Stimulated activated naive CD8-positive, alpha-beta T cell treated with anti-CD3 and anti-CD28 coated beads, Interleukin-15, Interleukin-2, amounts not matched to agents 100 U/mL and 50 U/mL, for 24 hours (primary cell): ENCODE measurements at places on chromosomes 3 and 15.

GRCh38 chr15:40454904-40455391 is 14.2 kb downstream of the BAHD1 start:
- no peak for DNase-seq

GRCh38 chr3:177624528-177625495 is 427.5 kb upstream of the TBL1XR1 start:
- DNase-seq, result no peak

GRCh38 chr3:41580274-41580959 is 381.1 kb downstream of the CTNNB1 start:
- no peak for DNase-seq

DNA sequence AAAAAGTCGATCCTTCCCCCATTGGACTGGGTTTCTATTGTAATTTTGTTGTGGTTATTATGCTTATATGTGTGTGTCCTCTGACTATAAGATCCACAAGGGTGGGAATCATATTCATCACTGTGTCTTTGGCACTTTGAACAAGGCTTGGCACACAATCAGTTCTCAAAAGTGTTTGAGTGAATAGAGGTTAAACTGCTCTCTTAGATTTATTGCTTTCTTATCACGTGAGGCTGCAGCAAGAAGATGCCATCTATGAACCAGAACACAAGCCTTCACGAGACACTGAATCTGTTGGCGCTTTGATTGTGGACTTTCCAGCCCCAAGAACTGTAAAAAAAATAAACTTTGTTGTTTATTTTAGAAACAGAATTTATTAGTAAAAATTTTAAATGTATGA is 295.0 kb upstream of the MDFIC2 start:
- DNase-seq, result no peak

- no peak for DNase-seq
These were observed 286.9 kb upstream of the TBL1XR1 start for GRCh38 chr3:177484206-177484605.

DNA sequence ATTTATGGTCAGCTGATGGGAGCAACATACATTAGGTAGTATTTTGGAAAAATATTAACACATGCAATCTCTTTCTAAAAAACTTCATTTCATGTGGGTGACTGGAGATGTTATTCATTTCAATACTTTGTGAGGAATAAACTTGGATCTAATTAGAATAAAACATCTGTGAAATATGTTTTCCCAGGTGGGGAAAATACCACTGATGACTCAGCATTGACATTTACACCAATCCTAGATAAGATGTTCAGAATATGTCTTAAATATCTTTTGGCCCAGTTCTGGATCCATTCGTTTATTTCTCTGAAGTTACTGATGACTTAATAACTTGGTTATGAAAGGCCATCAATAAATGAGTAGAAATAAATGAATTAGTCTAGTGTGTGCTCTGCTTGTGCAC is 247.6 kb downstream of the CHST2 start:
- no peak for DNase-seq

DNA sequence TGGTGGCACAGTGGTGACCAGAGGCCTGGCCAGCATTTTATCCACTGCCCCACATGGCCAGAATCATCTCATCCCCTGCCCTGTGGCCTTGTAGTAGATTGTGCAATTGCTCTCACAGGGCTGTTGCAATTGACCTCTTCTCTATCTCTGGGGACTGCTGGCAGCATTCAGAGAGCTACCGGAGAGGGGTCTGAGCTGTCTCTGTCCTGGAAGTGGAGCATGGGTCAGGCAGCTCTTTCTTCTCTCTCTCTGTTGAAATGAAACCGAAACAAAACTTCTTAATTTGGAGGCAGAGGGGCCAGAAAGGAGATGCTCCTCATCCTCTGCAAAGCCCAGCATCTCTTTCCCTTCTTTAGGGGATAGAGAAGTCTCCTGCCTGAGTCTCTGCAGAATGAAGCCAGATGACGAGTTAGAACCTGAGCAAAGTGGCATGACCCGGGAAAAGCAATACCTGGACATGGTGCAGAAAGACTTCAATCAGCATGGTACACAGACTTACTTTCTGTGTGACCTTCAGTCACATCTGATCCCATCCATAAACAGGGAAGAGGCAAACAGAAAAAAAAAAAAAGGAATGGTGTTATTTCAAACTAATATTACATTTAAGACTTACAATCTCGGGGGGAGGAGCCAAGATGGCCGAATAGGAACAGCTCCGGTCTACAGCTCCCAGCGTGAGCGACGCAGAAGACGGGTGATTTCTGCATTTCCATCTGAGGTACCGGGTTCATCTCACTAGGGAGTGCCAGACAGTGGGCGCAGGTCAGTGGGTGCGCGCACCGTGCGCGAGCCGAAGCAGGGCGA is 144.5 kb upstream of the BCL6 start:
- DNase-seq, result no peak

- no peak for DNase-seq
These were observed 48.5 kb upstream of the CCDC174 start for GRCh38 chr3:14602804-14603644.

DNA sequence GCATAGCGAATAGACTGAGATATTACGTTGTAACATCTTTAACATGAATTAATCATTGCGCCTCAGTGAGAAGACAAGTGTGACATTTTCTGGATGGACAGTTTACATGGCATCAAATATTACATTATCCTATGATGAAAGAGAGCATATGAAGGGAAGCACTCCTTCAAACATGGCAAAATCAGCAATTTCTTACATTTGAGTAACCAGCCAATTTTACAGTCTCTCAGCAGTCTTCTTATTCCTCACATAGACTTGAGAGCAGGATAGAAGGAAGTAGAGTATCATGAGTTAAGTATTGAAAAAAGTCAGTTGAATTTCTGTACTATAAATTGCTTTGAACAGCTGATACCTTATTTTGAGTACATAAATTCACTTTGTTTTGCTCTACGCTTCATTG is 38.9 kb downstream of the FANCI start:
- DNase-seq, result no peak

GRCh38 chr3:151798466-151798865 is 15.4 kb upstream of the AADAC start:
- DNase-seq, result no peak

- no peak for DNase-seq
These were observed 10.5 kb upstream of the ANO10 start for GRCh38 chr3:43632269-43632733.

DNA sequence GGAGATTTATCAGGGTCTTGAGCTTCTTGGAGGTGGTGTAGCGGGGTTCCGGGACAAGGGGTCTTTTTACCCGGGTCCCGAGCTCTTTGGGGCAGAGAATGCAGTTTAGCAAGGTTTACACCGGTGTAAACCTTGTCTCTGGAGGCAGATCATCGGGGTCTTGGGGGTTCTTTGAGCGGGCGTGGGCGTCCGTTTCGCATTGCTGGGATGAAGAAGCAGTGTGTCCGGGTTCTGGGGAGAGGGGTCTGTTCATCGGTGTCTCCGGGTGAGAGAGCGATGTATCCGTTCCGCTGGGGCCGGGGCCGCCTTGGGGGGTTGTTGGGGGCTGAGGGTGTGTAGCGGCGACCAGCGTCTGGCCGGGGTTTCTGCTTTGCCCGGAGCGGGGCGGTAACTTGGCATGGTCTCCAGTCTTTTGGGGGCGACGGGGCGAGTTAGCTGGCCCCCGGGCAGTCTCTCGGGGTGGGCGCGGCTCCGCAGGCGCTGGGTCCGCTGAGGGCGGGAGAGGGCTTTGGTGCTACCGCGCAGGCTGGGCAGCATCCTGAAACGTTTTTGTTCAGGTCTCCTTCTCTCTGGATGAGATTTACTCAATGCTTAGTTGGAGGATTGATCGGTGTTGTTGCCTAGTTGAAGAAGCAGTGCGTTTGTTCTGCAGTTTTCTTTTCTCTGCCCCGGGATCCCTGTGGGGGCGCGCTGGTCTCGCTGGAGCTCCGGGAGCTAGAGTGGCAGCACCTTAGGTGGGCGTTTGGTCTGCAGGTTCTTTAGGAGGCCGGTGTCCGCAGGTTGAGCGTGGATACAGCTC is 843 bp downstream of the GLCE start:
- DNase-seq, result peak; percentile 41

GRCh38 chr3:41234823-41235721 is 35.8 kb downstream of the CTNNB1 start:
- no peak for DNase-seq

- no peak for DNase-seq
These were observed 30.8 kb downstream of the NRROS start for GRCh38 chr3:196670339-196670738.

GRCh38 chr3:4222574-4223175 is 80.5 kb upstream of the SETMAR start:
- no peak for DNase-seq

- DNase-seq, result no peak
These were observed 11.8 kb downstream of the VILL start for GRCh38 chr3:38002291-38002876.

DNA sequence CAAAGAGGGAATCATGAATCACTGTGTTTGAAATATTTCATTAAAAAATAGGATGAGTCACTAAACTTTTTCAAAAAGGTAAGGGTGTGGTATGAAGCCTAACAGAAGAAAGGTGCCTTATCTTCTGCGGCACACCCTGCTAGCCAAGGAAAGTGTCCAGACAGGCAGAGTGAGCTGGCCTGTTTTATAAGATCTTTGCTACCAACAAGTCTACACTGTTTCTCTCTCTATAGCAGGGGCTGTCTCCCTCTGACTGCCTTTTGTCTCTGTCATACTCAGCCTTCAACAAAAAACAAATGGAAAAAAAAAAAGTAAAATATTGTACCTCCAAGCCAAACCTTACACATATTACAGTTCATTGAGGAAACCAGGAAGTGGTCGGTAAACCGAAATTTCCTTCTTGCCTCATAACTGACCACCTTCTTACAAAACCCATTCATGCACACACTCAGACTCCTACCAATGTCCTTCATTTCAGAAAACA is 9.1 kb downstream of the ZDHHC3 start:
- no peak for DNase-seq

GRCh38 chr15:89749054-89749453 is 2.0 kb downstream of the MESP1 start:
- no peak for DNase-seq

DNA sequence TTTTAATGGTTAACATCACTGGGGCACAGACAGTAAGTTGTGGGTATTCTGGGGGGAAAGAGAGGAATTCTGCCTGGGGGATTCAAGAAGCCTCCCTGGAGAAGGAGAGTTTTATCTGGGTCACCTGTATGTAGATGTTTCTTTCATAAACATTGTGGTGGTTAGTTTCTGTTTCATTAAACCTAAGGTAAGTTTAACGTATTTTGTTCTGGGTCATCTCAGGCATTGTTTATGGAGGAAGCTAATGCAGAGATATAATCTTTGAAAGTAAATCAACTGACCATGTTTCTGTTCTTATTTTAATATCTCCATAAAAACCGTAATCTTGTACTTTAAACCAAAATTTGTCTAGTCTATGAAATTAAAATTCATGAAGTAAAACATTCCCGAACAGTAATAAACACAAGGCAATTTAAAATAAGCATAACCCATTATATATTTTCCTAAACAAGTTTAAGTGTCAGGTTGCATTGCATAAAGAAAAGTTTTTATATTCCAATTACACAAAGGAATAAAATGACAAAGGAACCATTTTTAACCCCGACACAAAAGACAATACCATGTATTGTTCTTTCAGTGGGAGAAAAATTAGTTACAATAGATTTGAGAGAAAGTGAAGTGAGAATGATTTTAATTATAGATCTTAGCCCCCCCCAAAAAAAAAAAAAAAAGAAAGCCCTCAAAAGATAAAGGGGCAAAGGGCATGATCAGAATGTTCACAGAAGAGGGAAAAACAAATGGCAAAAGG is 274.6 kb upstream of the TBL1XR1 start:
- no peak for DNase-seq

DNA sequence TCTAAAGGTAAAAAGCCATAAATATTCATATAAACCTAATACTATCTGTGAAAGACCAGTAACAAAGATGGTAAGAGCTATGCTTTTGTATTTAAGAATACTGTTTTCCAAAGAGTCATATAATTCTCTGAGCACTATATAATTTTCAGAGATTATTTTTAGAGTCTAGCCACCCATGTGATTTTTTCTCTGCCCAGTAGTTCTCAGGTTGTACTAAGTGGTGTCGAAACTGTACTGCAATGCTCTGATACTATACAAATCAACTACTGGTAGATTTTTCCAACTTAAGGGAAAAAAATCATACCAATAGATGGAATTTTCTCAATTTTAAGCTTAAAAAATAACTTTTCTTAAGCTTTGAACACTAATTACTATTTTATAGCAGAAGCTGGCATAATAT is 104.8 kb downstream of the MYO5A start:
- DNase-seq, result no peak

GRCh38 chr3:167862104-167862730 is 126.7 kb downstream of the SERPINI1 start:
- DNase-seq, result no peak

GRCh38 chr3:177899275-177900067 is 636.8 kb upstream of the KCNMB2 start:
- DNase-seq, result no peak

GRCh38 chr15:100078511-100079220 is 263.1 kb downstream of the ADAMTS17 start:
- no peak for DNase-seq

DNA sequence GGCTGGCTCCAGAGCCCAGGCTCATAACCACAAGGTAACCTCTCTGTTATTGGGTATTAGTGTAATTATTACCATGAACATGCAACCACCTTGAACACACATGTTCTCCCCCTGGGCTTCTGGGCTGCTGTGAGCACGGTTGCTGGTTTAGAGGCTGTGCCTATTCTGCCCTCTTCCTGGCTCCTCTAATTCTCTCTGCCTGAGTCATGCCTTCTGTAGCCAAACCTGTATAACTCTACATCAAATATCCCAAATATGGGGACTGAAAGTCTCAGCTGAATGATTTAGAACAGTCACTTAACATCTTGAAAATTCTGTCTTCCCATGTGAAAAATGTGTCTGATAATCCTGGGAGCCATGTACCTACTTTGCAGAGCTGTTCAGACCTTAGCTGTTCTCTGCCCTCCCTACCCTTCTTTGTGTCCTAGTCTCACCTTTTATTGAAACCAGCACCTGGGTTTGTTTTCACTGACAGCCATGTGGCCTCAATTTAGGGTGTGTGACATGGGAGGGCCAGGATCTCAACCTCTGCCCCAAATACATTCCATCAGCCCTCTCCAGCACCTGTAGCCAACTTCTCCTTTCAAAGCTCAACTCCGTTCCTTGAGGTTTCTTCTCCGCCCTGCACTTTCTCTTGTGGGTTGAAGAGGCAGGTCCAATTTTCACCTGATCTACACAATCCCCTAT is 60.7 kb downstream of the PDZRN3 start:
- DNase-seq, result no peak

GRCh38 chr15:23118208-23118607 is 18.4 kb downstream of the GOLGA6L1 start:
- no peak for DNase-seq

- no peak for DNase-seq
These were observed 33.6 kb downstream of the TMEM45A start for GRCh38 chr3:100525753-100526612.

- DNase-seq, result no peak
These were observed 33.3 kb downstream of the PCSK6 start for GRCh38 chr15:101456057-101456739.

- no peak for DNase-seq
These were observed at the start of gene ANKUB1 for GRCh38 chr3:149792452-149793270. TSS of gene ANKUB1 (minus strand) at chr3:149792554. CDS start at chr3:149792366, 188 bp downstream.

DNA sequence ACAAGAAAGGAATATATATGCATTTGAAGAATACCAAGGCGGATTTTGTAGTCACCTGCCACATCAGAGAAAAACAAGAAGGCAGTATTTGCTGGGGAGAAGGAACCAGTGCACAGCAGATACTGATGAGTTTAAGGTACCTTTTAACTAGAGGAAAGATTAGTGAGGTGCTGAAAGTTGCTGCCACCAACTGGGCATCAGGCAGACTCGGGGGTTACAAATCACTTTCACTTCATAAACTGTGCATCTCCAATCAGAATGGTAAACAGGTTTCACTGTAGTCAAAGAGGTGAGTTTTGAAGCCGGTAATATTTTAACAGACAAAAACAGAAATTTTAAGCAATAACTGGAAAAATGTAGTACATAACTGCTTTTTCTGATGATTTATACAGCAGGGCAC is 4.1 kb downstream of the FBN1 start:
- no peak for DNase-seq
